ENCODE measurements at places on chromosomes 2 and 18. TPM values are rescaled to one million over a fixed set of nuclear protein-coding genes. Genes with fewer than 3 reads are reported as not detected.

Gene MAP3K19
- not detected for total RNA-seq

Gene CXCR1
- total RNA-seq, result not detected

Gene HOXD13
- total RNA-seq, result not detected

GRCh38 chr18:3598581-3598980, 148.6 kb downstream of the TGIF1 start:
- no peak for DNase-seq

DNA sequence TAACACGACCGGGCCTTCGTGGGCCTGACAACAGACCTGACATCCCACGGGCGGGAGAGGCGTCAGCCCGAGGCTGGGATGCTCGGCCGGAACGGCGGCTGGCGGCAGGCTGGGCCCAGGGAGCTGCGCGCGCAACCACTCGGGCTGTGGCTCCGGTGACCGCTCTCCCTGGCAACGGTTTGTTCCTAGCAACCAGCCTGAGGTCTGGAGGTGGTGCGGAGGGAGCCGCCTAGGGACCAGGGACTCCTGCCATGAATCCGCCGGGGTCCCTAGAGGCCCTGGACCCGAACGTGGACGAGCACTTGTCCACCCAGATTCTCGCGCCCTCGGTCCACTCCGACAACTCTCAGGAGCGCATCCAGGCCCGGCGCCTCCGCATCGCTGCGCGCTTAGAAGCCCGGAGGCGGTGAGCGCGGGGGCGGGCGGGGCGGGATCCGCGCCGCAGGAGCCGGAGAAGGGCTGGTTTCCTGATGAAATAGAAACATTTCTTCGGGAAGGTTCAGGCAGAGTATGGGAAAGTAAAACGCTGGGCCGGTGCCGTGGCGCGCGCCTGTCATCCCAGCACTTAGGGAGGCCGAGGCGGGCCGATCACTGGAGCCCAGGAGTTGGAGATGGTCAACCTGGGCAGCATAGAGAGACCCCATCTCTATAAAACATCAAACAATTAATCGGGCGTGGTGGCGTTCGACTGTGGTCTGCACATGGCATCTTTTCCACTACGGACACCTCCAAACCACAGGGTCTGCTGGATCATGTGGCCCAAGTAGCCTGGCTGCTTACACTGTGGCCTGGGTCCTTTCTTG, at the start of gene DRC1:
TSS of gene DRC1 (plus strand) at position 182 of the 803 bp plus-strand sequence. CDS start at position 252, 70 bp downstream.
- DNase-seq, result no peak

DNA sequence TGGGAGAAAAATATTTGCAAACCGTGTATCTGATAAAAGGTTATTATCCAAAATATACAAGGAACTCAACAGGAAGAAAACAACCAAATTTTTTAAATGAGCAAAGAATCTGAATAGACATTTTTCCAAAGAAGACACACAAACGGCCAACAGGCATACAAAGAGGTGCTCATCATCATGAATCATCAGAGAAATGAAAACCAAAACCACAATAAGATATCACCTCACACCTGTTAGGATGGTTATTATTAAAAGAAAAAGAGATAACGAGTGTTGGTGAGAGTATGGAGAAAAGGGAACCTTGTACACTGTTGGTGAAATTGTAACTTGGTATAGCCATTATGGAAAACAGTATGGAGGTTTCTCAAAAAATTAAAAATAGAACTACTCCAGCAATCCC, 463.3 kb downstream of the IRS1 start:
- no peak for DNase-seq

DNA sequence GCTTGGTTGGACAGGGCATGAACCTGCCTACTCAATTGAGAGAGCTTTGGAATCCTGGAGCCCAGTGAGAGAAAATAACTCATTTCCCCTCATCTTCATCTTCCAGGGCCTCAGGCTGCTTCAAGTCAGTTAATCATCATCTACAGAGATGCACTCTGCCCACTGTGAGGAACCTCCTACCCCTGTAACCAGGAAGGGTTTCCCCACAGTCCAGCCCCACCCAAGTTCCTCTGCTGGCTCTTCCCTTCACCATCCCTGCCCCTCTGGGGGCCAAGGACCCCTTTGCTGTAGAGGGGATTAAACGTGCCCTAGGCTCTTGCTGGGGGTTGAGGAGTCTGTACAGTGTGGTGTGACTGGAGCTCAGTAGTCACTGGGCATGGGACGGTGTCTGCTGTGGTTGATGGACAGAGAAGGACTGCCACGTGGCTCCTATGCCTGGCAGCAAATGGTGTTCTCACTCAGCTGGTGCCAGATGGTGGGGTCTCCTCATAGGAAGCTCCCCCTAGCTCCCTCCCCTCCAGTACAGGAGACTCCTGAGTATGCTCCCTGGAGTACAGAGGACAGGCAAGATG, 29.5 kb upstream of the LGALSL start:
- no peak for DNase-seq
